ENCODE measurements at places on chromosomes 2 and 18. TPM values are rescaled to one million over a fixed set of nuclear protein-coding genes. Genes with fewer than 3 reads are reported as not detected.

The SPDYA gene
- 0.36 TPM for total RNA-seq

The FIGN gene
- 0.36 TPM for total RNA-seq

The FEV gene
- total RNA-seq: not detected

The STPG4 gene
- total RNA-seq: not detected

The EFR3B gene
- total RNA-seq: 0.18 TPM

The MAPK4 gene
- total RNA-seq: 0.16 TPM

The PAPOLG gene
- total RNA-seq: 10.5 TPM

The DSG3 gene
- total RNA-seq: not detected

The RFTN2 gene
- total RNA-seq: 0.72 TPM

The SLC38A11 gene
- total RNA-seq: not detected

The EGR4 gene
- total RNA-seq: not detected

The SLC23A3 gene
- 0.16 TPM for total RNA-seq

The PLGLB1 gene
- not detected for total RNA-seq

The RAB27B gene
- 1.8 TPM for total RNA-seq

The ARHGAP15 gene
- not detected for total RNA-seq

The REL gene
- total RNA-seq: 0.72 TPM

The RFX8 gene
- total RNA-seq: 1.8 TPM

The DES gene
- total RNA-seq: not detected

The HOXD1 gene
- total RNA-seq: not detected

The GLI2 gene
- total RNA-seq: 6.6 TPM

The TBR1 gene
- total RNA-seq: not detected

The FARSB gene
- 13.9 TPM for total RNA-seq

The LYPD6B gene
- not detected for total RNA-seq
